ENCODE measurements at places on chromosomes 13 and 19.

GRCh38 chr13:113410472-113411201 lies 42.7 kb downstream of the ADPRHL1 start:
- peak; percentile 25 for DNase-seq

DNA sequence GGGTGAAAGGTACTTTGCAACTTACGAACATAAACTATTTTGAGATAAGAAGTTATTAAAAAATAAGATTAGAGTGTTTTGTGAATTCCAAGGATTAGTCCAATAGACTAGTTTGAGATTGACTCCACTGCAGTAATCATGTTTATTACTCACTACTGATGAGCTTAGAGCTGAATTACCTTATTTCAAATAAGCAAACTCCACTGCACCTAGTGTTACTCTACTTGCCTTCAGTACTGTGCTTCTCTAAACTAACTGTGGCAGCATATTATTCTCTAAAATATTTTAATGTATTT lies 111.7 kb downstream of the MIPEP start:
- no peak for DNase-seq

DNA sequence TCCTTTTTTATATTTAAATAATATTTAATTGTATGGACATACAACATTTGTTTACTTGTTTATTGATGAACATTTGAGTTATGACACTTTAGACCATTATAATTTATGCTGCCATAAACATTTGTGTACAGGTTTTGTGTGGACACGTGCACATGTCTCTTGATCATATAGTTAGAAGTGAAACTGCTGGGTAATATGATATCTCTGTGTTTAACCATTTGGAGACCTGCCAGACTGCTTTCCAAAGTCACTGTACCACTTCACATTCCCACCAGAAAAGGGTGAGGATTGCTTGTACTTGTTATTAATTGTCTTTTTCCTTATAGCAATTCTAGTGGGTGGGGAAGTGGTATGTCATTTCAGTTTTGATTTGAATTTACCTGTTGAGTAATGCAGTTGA lies 145.6 kb upstream of the KLHL1 start:
- no peak for DNase-seq

GRCh38 chr13:41216160-41216559 lies 21.8 kb upstream of the KBTBD7 start:
- no peak for DNase-seq

DNA sequence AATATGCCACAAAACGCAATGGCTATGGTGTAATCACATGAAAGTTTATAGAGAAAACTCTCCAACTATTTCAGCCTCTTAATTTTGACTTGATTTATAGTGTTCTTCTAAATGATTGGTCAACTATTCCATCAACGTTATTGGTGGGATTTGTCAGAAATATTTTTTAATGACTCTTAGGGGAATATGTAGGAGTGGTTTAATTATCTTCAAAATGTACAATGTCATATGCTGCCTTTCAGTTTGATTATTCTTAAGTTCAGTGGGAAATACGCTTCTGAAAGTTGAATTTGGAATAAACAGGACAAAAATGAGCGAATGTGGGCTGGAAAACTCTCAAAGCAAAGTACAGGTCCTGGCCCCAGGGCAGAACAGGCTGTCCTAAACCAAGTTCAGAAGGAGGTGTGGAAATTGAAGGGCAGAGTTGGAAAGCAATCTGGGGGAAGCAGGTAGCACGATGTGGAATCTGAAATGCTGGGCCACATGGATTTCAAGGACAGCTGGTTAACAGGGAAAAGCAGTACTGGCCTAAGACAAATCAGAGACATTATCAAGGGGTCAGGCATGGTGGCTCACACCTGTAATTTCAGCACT lies 60.8 kb upstream of the MYCBP2 start:
- no peak for DNase-seq

- no peak for DNase-seq
Observed at GRCh38 chr19:13164343-13165161, 14.3 kb downstream of the IER2 start.

DNA sequence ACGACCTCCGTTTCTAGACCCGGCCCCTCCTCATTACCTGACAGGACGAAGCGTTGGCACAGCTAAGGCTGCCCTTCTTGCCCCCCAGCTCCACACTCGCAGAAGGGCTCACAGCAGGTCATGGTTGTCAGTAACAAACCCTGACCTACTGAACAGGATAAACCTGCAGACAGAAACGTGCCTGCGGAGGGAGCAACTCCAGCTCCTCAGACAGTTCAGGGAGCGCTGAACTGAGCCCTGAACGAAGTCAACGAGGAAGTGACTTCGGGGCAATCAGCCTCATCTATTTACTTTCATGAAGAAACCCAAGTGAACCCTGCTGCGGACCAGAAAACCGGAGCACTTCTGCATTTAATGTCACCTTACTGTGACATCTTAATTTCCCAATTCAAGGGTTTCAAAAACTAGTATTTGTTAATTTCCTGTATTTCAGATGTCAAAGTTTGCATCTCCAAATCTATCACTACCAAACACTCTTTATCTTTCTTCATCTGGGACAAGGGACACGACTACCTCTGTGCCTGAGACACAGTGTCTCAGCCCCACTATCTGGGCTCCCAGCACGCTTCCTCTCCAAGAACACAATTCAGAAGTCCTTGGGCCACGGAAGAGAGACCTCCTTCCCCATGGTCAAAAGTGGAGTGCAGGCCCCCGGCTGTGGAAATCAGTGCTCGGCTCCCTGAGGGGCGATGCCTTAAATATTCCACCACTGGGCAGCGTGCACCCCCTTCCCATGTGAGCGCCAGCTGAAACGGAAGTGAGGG lies 40.2 kb downstream of the CARS2 start:
- peak; percentile 92 for DNase-seq

- no peak for DNase-seq
Observed at GRCh38 chr19:21910318-21910717, 74.3 kb upstream of the ZNF43 start.

DNA sequence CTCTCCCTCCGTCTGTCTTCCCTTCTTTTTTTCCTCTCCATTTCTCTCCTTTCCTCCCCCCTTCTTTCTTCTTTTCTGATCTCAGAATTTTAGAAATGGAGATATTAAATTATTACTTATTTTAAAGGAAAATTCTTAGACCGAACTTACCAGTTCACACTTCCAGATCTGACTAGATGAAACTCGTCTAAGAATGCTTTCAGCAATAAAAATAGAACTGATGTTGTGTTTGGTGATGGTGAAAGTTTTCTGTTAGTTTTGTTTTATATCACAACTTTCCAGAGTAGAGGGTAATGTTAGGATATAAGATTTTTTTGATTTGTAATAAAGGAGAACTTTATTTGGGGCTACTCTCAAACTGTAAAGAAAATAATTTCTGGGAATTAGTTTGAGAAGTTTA lies 29.9 kb downstream of the UCHL3 start:
- DNase-seq, result no peak

DNA sequence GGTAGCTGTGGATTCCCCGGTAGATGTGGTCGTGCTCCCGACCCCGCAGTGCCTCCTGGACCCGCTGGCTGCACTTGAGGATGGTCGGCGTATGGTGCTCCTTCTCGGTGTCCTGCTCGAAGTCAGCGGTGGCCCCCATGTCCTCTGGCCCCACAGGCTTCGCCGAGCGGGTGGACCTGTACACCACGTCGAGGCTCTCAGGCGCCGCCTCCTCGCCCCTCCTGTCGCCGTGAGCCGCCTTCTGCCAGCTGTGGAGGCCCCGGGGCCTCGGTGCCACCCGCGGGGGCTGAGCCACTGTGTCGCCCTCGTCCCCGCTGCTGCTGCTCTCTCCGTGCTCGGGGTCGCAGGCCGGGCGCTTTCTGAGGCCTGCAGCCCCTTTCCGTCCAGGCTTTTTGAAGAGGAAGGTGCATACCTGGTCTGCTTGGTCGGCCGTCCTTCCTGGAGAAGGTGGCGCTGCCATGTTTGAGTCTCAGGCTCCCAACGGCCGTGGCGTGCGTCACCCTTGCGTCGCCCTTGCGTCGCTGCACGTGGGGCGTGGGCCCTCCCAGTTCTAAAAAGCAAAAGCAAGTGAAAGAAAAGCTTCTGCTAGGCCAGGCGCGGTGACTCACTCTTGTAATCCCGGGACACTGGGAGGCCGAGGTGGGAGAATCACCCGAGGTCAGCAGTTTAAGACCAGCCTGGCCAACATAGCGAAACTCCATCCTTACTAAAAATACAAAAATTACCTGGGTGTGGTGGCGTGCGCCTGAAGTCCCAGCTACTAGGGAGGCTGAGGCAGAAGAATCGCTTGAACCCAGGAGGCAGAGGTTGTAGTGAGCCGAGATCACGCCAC lies at the start of gene RNF113B:
TSS of gene RNF113B (minus strand) at position 493 of the 832 bp plus-strand sequence. CDS start at position 460, 33 bp downstream.
- no peak for DNase-seq

DNA sequence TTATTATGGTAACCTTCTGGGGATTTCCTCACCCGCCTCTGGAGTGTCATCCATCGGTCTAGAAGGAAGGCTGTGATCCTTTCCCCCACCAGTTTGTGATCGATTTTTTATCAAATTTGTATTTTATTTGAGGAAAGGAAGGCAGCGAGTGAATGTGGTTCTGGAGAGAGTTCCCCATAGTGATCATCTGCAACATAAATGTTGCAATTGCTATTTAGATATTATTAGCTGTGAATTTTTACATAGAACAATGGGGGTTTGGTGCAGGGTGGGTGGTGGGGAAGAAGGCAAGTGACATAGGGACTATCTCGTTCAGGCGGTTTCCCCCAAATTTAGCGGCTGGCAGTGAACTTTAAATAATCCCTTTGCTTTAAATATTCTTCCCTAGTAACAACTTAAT lies 1.2 kb downstream of the CDK8 start:
- DNase-seq, result peak; percentile 0
